Mucosa of descending colon (tissue), 3 donors: ENCODE measurements at places on chromosomes 4 and X. TPM values are rescaled to one million over a fixed set of nuclear protein-coding genes. Genes with fewer than 3 reads are reported as not detected.

The MAGEA12 gene
- total RNA-seq, result not detected

- no peak for DNase-seq
These were observed 179.5 kb downstream of the SMIM20 start for GRCh38 chr4:26093551-26093950.

The NAT8L gene
- 0.26 TPM for total RNA-seq

- no peak for DNase-seq
These were observed 61.6 kb upstream of the DMD start for GRCh38 chrX:33272986-33273385.

The SCML1 gene
- total RNA-seq, result 12.9 TPM

DNA sequence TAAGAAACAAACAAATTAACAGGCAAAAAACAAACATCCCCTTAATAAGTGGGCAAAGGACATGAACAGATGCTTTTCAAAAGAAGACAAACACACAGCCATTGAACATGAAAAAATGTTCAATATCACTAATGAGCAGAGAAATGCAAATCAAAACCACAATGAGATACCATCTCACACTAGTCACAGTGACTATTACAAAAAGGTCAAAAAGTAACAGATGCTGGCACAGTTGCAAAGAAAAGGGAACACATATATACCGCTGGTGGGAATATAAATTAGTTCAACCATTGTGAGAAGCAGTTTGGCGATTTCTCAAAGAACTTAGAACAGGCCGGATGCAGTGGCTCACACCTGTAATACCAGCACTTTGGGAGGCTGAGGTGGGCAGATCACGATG lies 146.1 kb upstream of the NEIL3 start:
- DNase-seq, result no peak

GRCh38 chr4:125789023-125789422 lies 474.3 kb downstream of the FAT4 start:
- DNase-seq, result no peak

GRCh38 chr4:16437836-16438235 lies 211.6 kb upstream of the TAPT1 start:
- DNase-seq, result no peak

GRCh38 chr4:126603825-126604224 lies 1028.9 kb upstream of the INTU start:
- DNase-seq, result no peak

DNA sequence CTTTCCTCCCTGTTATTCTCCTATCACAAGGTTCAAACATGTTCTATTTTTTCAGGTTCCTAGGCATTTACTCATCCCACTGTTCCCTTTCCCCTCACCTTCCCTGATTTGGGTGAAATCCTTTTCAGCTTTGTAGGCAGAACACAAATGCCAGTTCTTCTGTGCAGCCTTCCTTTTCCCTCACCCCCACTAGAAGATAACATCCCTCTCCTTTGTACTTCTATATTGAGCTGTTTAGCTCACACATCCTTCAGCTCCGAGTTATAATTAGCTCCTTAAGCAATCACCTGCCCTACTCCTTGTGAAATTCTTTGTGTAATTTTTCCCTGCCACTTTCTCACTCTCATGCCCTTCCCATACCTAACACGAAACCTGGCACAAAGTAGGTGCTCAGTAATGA lies 240.9 kb downstream of the AR start:
- DNase-seq, result no peak

The CC2D2A gene
- 39.1 TPM for total RNA-seq

The HSFX4 gene
- not detected for total RNA-seq

DNA sequence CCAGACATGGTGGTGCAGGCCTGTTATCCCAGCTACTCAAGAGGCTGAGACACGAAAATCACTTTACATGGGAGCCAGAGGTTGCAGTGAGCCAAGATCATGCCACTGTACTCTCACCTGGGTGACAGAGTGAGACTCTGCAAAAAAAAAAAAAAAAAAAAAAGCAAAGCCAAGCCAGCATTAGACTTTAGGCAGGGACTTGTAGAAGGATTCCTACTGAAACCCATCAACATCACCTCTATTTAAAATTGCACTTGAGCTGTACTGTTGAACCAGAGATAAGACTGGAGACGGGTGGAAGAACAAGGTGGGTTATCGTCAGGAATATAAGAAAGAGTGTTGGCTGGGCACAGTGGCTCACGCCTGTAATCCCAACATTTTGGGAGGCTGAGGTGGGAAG lies 15.7 kb upstream of the AFAP1 start:
- no peak for DNase-seq

DNA sequence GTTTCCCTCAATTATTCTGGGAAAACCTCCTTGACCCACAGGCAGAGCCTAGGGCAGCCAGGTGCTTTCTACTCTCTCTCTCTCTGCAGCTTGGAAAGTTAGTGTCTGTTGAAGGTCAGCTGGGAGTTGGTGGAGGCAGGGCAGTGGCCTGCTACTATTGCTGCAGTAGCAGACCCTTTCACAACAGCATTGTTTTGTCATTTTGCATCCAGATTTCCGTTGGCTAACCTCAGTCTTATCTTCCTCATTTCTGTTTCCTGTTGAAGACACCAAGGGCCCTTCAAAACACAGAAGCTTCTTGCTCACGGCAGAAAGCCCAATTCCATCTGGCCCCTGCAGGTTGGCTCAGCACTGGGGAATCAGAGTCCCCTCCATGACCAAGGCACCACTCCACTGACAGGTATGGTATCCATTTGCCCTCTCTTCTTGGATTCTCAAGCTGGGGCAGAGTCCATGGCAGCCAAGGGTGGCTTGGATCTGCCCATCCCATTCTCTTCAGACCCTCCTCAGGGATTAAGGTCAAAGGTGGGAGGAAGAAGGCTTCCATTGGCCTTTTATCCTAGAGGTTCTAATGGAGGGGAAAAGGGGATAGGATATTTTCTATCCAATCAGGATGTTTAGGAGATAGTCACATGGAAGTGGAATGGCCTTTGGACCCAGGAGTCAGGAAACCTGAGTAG lies 24.6 kb downstream of the VSIG4 start:
- no peak for DNase-seq

GRCh38 chrX:1618689-1619088 lies 3.8 kb downstream of the ASMT start:
- no peak for DNase-seq

The DKC1 gene
- 31.7 TPM for total RNA-seq

DNA sequence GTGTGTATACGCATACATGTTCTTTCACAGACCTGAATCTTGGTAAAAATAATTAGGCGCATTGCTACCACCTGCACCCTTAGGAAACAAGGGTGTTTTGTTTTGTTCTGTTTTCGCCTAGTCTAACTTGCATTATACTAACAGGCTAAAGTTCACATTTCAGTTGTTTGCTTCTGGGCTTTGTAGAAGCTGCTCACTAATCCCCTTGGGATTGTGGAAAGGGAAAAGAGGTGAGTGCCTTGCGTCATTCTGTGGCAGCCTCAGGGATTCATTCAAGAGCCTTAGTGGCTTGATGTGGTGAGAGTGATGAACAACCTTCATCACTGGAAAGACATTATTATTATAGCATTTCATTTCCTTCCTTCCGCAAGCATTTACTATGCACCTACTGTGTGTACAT lies 331.1 kb downstream of the ADGRL3 start:
- DNase-seq, result no peak

DNA sequence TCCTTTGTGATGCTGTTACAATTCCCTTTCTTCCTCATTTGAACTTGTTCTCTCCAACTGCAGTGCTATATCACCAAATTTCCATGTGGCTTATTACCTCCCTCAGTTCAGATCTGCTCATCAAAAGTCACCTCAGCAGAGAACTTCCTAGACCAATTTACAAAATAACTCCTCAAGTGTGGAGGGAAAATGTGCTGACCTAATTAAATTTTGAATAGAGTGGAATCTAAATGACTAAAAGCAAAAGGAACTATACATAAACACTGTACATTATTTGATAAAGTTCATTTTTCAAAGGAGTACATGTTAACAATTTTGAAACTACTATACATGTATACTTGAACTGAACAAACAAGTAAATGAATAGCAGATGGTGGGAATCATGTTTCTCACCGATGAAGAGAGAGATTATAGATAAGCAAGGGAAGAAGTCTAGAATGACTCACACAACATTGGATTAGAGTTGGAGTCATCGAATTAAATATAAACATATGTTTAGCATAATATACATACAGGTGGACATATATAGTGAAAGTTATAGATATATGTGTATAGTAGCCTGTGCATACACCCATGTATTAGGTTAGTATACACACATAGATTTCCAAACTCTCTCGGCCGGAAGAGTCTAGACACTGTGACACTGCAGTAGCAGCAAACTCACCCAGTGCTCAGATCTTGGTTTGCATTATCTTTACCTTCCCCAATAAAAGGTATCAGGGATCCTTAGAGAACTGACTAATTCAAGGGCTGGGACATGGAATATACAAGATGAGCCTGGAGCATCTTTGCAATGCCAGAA lies 318.7 kb downstream of the PCDH18 start:
- DNase-seq, result no peak

The SPANXN3 gene
- not detected for total RNA-seq

- DNase-seq, result no peak
These were observed 72.9 kb upstream of the ENOX2 start for GRCh38 chrX:130975947-130976346.

GRCh38 chr4:21768349-21769310 lies 179.9 kb downstream of the KCNIP4 start:
- DNase-seq, result no peak

The CD38 gene
- 6.2 TPM for total RNA-seq

DNA sequence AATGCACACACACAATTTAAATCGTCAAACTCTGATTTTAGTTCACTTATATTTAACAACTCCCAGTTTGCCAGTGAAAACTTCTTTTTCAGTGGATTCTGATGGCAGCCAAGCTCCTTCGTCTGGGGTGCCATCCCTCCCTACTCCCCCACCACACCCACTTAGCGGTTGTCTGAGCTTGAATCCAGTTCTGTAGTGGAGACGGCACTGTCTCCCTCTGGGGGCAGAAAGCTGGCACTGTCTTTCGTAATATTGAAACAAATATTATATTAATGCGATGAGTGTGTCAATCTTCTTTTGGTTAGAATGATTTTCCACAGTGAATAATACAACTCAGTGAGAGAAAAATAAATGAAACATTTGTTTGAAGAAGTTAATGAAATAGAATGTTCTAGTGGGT lies 5.4 kb downstream of the MEPE start:
- DNase-seq, result no peak

- DNase-seq, result no peak
These were observed 13.8 kb downstream of the SLC25A5 start for GRCh38 chrX:119482041-119482440.

- no peak for DNase-seq
These were observed 180.6 kb upstream of the NUDT6 start for GRCh38 chr4:123102897-123103471.

The IL9R gene
- total RNA-seq, result 1.0 TPM

GRCh38 chrX:53253293-53254020 lies 27.9 kb downstream of the IQSEC2 start:
- no peak for DNase-seq

The TMPRSS11B gene
- not detected for total RNA-seq

The C4orf50 gene
- total RNA-seq, result 0.09 TPM

DNA sequence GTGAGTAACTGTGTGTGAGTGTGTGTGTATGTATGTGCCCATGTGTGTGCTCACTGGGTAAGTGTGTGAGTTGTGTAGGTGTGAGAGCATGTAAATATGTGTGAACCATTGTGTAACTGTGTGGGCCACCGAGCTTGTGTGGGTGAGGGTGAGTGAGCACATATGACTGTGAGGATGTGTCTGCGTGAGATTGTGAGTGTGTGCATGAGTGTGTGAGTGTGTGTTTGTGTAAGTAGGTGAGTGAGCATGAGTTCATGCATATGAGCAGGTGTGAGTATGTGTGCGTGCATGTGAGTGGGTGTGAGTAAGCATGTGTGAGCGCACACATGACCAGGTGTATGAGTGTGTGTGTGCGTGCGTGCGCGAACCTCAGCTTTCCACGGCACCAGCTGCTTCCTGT lies 1.4 kb upstream of the ATP2B3 start:
- no peak for DNase-seq

The PLP1 gene
- total RNA-seq, result 3.7 TPM

The SORCS2 gene
- total RNA-seq, result 0.20 TPM

DNA sequence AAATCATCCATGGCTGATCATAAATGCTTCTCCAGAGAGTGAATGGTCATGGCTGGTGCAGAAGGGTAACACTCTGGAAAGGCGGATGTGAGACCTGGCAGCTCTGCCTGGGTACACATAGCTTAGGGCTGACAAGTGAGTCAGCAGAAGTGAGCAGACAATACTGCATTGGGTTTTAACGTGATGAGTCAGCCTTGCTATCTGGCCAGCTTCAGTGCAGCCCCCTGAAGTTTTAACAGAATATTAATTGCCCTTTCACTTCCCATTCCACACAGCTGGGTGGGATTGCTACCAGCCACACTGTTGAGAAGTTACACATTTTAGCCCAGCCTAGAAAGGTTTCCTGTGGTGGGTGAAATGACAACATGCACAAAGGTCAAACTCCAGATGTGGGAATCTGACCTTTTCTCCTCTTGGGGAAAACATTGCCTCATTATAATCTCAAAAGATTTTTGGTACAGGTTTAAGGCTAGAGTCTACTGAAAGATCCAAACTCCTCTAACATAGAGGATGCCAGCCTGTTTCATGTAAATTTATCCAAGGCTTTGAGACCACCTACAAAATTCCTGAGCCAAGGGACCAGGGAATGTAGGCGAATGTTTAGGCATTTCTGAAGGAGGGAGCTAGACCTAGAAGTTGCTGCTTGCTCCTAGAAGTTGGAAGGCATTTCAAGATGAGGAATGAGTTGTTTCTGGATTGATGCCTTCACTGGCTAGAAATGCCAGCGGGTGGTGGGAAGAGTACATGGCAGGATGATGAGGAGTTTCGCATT lies 230.3 kb upstream of the PGRMC2 start:
- peak; percentile 22 for DNase-seq

The MAGEC1 gene
- total RNA-seq, result not detected

The HTR2C gene
- not detected for total RNA-seq

The CLNK gene
- 0.60 TPM for total RNA-seq

The IL1RAPL1 gene
- 0.79 TPM for total RNA-seq

- no peak for DNase-seq
These were observed 471.0 kb downstream of the KLHL13 start for GRCh38 chrX:117645639-117646038.

GRCh38 chr4:25981749-25982148 lies 67.7 kb downstream of the SMIM20 start:
- no peak for DNase-seq

- DNase-seq, result no peak
These were observed 260.2 kb upstream of the CPEB2 start for GRCh38 chr4:14742054-14742453.

The SYTL5 gene
- total RNA-seq, result 9.4 TPM

DNA sequence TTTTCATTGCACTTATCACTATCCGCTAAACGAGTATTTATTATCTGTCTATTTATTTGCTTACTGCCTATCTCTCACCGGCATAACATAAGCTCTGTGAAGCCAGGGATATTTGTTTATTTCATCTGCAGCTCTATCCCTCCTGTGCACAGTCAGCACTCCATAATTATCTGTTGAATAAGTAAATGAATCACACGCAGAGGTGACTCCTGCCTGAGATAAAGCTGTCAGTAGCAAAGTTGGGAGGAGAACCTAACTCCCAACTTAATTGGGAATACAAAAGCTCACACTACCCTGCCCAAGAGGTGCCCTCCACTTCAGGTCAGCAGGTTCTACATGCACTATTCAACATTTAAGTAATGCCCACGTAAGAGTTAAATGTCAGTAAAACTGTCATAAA lies 85.7 kb downstream of the CORIN start:
- DNase-seq, result no peak
